ENCODE measurements at places on chromosomes 5 and 9.

- no peak for DNase-seq
These were observed 1071.8 kb downstream of the MAT2B start for GRCh38 chr5:164577201-164577600.

GRCh38 chr9:109229682-109230081 is 62.6 kb upstream of the FRRS1L start:
- DNase-seq, result no peak

DNA sequence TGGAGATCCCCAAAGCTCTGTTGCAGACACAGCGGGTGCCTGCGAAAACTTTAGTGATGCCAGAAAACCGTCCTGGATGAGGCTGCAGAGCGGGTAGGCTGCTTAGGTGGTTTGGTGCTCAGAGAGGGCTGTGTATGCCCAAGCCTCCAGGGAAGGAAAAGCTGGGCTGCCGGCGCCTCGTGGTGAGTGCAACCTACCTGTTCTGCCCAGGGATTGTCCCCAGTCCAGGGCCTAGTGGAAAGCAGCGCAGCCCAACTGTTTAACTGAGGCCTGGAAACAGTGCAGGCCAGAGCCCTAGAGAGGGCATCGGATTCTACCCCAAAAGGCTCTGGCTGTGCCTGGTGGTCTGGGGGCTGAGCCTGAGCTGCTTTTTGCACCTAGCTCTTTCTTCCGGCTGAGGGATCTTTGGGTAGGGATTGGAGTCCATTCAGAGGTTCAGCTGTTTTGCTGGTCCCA is 2.8 kb downstream of the LMX1B start:
- no peak for DNase-seq

DNA sequence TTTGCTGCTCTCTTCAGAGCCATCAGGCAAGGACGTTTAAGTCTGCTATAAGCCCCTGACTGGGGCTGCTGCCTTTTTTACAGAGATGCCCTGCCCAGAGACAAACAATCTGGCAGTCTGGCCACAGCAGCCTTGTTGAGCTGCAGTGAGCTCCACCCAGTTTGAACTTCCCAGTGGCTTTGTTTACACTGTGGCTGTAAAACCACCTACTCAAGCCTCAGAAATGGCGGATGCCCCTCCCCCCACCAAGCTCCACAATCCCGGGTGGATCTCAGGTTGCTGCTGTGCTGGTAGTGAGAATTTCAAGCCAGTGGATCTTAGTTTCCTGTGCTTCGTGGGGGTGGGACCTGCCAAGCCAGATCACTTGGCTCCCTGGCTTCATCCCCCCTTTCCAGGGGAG is 59.7 kb upstream of the SNCAIP start:
- no peak for DNase-seq

DNA sequence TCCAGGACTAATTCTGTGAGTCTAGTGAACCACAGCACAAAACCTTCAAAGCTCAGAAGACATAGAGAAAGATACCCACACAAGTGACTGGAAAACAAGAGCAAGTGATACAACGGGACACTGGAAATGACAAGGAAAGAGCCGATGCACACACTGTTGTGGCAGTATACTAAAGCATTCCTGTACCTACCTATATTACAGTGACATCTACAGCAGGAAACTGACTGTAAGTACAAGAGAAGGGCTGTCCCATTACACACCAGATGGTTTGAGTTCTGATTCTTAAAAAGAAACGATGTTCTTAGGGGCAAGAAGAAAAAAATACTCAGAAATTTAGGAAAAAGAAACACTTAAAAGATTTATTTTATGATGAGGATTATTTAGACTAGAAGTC is 18.5 kb downstream of the TMEM245 start:
- no peak for DNase-seq

- no peak for DNase-seq
These were observed 11.8 kb upstream of the ENTREP1 start for GRCh38 chr9:69313175-69313574.

Data from NCI-H2227 treated with DMSO at 0.1 percent for 48 hours (cell line).